Activated CD8-positive, alpha-beta memory T cell treated with anti-CD3 and anti-CD28 coated beads, Interleukin-2, amount 50 U/mL, for 4 hours (primary cell): ENCODE measurements at places on chromosomes 7 and 10.

DNA sequence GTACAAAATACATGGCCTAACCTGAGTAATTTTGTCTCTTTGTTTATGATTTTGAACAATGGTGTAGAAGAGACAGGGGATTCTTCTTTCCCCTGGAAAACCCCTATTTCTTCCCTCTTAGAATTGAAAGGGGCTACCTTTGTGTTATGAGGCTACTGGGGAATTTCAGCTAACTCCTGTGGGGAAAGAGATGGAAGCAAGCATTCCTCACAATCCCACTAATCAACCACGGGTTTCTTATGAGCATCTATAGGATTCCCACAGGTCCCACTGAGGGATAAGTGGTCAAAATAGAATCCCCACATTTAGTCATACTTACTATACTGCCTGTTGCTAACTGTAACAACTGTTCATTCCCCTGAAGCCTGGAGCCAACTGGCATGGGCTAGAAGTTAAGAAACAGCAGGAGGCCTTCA lies 32.2 kb upstream of the ITGB8 start:
- no peak for DNase-seq

- DNase-seq = no peak
Measured at GRCh38 chr7:20214921-20215669, 2.1 kb downstream of the MACC1 start.

DNA sequence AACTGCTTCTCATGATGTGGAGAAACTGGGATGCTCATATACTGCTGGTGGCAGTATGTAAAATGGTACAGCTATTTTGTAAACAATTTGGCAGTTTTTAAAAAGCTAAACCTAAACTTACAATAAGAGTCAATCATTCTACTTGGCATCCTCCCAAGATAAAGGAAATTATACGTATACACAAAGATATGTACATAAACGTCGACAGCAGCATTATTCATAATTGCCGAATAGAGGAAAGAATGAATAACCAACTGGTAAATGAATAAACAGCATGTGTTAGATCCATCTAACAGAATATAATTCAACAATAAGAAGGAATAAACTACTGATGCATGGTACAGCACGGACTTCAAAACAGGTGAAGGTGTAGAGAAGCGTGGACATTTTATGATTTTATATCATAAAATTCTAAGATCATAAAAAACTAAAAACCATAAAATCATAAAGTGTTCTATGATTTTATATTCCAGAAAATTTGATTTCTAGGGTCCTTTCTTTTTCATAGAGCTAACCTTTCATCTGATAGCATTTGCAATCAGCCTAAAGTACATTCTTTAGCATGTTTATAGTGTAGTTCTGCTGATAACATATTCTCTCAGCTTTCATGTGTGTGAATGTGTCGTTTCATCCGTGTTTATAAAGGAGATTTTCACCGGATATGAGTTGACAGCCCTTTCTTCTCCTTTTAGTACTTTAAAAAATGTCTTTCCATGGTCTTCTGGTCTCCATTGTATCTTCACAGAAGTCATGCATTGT lies 261.5 kb downstream of the DIP2C start:
- no peak for DNase-seq

DNA sequence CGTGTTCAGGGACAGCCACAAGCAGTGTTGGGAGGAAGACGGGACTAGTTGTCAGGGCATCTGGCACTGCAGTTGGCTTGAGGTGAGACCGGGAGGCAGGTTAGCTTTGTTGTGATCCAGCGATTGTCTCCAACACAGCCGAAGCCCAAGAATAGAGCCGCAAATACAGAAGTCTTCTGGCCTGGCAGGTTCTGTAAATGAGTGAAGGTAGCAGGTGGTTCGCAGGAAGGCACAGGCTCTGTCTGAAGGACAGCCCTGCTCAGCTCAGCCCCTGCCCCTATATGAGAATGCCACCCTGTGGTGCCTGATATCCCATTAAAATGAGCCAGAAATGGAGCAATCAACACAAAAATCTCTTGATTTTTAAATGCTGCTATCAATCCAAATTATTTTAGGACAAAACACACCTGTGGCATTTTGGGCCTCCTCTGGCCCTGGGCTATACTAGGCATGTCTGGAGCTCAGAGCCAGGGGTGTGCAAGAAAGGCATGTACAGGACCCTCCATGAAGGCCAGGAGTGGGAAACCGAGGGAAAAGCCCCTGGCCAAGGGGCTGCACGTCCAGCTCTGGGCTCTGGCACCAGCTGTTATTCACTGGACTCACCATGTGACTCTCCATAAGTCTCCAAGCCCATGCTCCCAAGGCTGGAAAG lies 11.2 kb upstream of the C10orf71 start:
- no peak for DNase-seq

DNA sequence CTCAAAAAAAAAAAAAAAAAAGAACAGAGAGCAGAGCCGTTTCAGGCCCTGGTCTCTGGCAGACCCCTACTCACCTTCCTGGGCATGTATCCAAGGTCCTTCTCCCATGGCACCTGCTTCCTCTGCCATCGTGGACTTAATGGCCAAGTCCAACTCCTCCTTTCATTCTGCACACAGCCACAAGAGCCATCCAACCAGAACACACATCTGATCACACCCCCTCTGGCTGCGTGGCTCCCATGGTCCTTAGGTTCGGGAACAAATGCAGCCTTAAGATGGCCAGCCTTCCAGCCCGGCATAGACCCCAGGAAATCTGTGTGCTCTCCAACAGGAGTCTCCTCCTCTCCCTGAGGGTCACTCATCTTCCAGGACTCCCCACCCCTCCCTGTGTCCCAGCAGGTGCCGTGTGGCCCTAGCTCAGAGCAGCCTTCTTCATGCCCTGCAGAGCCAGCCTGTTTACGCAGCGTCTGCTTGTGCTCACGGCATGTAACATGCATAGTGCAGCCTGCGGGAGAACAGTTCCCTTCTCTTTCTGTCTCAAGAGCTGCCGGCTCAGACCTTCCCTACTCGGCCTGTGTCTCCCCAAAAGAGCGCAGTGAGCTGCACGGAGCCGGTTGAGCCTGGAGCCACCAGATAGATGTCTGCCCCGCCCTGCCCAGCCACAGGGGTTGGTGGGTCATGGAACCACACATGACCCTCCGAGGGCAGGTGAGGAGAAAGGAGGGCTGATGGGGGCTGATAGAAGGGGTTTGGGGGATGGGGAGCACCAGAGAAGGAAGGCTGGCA lies 157.3 kb downstream of the NRF1 start:
- DNase-seq = no peak

GRCh38 chr10:122849900-122850605 lies 4.4 kb upstream of the CUZD1 start:
- no peak for DNase-seq

DNA sequence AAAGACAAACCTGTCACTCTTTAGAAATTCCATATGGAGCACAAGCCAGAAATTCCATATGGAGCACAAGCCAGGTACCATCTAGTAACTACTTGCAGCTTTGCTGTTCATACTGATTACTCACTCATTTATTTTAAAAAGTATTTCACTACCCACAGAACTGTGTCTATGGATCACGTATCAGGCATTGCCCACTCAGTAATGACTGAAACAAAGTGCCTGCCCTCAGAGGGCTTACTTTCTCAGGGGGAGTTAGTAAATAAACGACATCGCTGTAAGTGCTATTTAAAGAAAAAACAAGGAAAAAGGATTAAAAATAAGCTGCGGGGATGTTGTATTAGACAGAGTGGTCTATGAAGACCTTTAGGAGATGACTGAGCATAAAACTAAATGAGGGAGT lies 170.9 kb downstream of the GALNT11 start:
- DNase-seq = no peak
